ENCODE measurements at places on chromosomes 1 and 21.
A peak's percentile ranks its signal among the peaks of the same experiment; 100 is the strongest.

GRCh38 chr1:14769486-14770274 is 171.2 kb downstream of the KAZN start:
- DNase-seq, result no peak

- no peak for DNase-seq
These were observed at the start of gene C1QA for GRCh38 chr1:22636353-22636752. Gene C1QA (plus strand): TSS chr1:22636628. CDS start chr1:22637617, 989 bp downstream.

- DNase-seq, result no peak
These were observed 329.7 kb upstream of the SNX7 start for GRCh38 chr1:98331718-98332311.

- no peak for DNase-seq
These were observed 50.0 kb downstream of the YARS1 start for GRCh38 chr1:32767156-32767555.

DNA sequence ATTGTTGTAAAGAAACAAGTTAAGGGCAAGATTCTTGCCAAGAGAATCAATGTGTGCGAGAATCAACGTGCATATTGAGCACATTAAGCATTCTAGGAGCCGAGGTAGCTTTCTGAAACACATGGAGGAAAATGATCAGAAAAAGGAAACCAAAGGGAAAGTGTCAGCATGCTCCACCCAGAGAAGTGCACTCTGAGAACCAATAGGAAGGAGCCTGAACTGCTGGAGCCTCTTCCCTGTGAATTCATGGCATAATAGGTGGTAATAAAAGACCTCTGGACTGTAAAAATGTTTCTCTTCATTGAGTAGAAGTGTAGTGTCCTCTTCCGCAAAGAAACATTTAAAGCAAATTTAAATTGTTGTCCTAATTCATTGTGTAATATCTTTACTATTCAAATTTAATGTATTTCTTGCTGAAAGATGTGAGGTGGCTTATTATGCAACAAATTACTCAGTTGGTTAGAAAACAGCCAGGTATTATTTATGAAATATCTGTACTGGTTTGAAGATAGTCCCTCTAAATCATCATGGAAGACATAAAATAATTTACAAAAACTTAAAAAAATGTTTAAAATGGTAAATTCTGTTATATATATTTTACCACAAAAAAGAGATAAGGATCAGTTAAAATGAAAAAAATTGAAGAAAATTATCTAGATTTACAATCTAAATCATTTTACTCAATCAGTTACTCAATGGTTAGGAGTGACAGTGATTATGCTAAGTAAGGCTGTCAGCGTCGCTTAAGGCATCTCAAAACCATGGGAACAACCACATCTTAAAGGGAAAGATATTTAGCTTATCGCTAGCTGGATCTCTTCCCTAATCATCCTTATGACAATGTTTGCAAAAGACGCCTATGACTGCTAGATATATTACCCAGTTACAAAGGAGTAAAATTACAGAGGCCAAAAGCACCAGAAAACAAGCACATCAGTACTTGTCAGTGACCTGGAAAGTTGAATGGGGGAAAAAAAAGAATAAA is 31.3 kb downstream of the NVL start:
- DNase-seq, result no peak

GRCh38 chr1:206101351-206102045 is 15.7 kb downstream of the AVPR1B start:
- DNase-seq, result no peak

DNA sequence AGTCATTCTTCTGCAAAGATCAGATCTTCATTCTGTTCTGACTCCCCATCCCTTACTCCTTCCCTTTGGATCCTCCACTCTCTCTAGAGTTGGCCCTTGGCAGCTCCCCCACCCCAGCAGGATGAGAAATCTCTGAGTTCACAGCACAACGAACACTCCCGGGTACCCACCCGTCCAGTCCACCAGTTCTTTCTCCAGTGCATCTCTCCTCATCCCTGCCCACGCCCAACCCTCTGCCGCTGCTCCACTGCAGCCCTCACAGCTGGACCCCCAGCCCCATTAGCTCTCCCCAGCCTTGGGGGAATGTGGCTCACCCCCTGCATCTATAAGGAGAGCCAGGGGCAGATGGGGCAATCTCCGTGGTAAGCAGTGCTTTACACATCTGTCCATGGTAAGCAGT is 125.7 kb downstream of the MATN1 start:
- no peak for DNase-seq

- DNase-seq, result no peak
These were observed 19.3 kb upstream of the TRABD2B start for GRCh38 chr1:48016515-48016914.

DNA sequence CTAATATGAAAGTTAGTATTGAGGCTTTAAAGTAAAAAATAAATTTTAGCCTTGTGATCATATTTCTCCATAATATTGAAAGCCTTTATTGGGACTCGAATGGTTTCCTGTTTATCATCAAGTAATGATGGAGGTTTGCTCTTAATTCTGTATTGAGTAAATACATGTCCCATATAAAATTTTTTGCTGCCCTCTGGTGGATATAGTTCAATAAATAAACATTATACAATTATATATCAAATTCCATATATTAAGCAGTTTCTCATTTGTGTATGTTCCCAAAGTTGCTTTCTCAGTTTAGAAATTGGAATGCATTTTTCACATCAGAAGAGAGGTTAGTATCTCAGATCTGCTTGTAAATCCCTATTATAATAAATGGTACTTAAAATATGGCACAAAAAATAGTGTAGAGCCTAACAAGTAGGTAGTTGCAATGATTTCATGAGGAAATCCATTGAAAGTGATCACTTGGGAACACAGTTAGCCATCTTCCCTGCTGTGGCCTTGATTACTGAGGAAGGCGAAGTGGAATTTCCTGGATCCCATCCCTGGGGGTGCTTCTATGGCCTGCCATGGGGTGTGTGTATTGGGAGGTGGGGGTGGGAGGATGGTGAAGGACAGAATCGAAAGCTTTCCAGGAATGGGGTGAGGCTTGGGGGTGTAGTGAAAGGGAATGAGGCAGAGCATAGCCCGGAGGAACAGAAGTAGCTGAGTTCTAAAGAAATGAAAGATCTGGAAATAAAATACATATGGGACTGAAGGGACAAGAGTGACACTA is 84.1 kb upstream of the C21orf91 start:
- peak; percentile 14 for DNase-seq

- DNase-seq, result no peak
These were observed 1907.9 kb downstream of the MRPL39 start for GRCh38 chr21:23699402-23699801.

GRCh38 chr1:235954306-235955283 is 87.9 kb upstream of the LYST start:
- no peak for DNase-seq

DNA sequence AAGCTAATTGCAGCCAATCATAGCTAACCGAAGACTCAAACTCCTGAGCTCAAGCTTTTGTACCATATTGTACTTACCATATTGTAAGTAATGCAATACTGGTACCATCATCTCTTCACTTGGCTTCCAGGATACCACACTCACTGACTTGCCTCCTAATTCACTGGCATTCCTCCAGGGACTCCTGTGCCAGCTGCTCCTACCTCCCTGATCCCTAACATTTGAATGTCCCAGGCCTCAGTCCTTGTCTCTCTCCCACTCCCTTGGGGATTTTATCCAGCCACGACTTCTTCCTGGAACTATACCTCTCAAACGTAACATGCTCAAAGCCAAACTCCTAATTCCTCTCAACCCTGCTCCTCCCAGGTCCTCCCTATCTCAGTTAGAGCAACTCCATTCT is 33.8 kb downstream of the USP48 start:
- no peak for DNase-seq

- no peak for DNase-seq
These were observed 79.5 kb downstream of the ACTL8 start for GRCh38 chr1:17834561-17835100.

GRCh38 chr1:60904099-60904851 is 178.1 kb upstream of the NFIA start:
- peak; percentile 2 for DNase-seq

- DNase-seq, result no peak
These were observed 14.1 kb downstream of the AZIN2 start for GRCh38 chr1:33094971-33095604.

- no peak for DNase-seq
These were observed 212.1 kb downstream of the PBX1 start for GRCh38 chr1:164771041-164771618.

- no peak for DNase-seq
These were observed 103.0 kb downstream of the SSBP3 start for GRCh38 chr1:54302951-54303843.

- no peak for DNase-seq
These were observed 23.2 kb downstream of the MYBPH start for GRCh38 chr1:203152158-203153034.

- DNase-seq, result no peak
These were observed 96.2 kb downstream of the RNF220 start for GRCh38 chr1:44501047-44501890.

DNA sequence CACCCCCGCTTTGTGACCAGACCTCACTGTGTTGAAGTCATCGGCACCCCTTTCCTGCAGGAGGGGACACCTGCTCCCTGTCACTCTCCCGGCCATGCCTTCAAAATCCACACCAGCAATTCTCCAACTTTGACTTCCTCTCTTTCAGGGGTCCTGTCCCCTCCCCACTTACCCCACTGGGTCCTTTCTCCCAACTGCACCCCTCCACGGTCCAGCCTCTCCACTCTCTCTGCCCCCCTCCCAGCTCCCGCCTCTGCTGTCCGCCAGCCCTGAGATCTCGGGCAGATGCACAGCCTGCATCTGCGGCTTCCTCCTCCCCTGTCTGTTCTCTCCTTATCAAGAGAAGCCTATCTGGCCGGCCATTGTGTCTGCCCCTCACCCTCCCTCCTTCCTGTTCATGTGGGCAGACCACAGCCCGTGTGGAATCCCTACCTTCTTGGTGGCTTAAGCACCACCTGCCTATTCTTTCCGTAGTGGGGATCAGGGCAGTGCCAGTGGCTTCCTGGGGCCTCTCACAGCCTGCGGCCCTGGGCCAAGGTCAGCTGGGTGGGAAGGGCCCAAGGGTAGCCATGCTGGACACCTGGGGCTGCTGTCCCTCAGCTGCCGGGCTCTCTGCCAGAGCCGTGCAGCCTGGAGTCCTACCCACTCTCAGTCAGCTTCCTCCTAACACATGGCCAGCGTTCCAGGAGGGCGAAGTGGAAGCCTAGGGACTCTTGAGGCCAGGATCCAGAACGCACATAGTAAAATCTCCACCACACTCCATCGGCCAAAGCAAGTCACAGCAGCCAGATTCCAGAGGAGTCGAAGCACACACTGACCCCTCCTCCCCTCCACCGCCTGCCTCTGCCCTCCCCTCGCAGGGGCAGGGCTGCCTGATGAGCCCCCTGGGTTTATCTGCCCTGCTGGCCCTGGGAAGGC is 5.1 kb upstream of the HES4 start:
- DNase-seq, result no peak

DNA sequence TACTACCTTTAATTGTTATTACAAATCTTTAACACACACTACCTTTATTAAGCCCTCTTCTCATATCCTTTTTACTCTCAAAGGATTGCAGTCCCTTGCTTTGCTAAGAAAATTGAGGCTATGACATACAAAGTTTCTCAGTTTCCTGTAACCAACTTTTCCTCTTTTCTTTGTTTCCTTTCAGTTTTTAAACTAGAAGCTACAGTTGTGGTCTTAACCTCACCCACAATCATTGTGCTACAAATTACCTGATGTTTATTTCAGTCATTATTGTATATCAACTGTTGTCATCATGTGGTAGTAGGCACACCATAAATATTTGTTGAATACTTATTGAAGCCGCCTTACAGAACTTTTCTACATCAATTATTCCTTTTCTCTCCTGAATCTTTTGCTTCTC is 51.8 kb downstream of the SLAMF6 start:
- no peak for DNase-seq

- DNase-seq, result no peak
These were observed 79.6 kb downstream of the PDE4B start for GRCh38 chr1:65872301-65872700.

DNA sequence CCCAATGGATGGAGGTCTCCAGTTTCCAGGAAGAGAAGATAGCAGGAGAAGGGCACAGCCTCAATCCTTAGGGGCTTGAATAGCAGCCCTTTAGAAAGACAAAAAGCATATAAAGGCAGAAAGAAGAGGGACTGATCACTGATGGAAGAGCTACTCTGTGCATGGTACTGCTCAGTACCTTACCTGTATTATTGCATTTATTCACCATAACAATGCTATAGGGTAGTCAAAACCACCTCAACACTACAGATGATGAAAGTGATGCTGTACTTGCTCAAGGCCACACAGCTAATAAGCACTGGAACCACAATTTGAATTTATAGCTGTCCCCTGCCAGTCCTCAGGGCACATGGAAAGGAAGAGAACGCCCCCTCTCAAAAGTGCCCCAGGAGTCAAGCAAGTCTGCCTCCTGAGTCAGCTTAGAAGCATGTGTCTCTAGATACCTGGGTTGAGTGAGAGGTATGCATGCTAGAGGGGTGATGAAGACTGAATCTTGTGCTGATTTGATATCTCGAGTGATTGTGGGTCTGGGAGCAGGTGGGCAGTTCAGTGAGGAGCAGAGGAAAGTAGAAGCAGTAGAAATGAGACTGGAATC is 13.6 kb downstream of the DDAH1 start:
- no peak for DNase-seq

GRCh38 chr1:213375002-213375401 is 324.0 kb downstream of the RPS6KC1 start:
- no peak for DNase-seq

GRCh38 chr21:41302976-41303375 is 13.6 kb upstream of the FAM3B start:
- DNase-seq, result no peak

DNA sequence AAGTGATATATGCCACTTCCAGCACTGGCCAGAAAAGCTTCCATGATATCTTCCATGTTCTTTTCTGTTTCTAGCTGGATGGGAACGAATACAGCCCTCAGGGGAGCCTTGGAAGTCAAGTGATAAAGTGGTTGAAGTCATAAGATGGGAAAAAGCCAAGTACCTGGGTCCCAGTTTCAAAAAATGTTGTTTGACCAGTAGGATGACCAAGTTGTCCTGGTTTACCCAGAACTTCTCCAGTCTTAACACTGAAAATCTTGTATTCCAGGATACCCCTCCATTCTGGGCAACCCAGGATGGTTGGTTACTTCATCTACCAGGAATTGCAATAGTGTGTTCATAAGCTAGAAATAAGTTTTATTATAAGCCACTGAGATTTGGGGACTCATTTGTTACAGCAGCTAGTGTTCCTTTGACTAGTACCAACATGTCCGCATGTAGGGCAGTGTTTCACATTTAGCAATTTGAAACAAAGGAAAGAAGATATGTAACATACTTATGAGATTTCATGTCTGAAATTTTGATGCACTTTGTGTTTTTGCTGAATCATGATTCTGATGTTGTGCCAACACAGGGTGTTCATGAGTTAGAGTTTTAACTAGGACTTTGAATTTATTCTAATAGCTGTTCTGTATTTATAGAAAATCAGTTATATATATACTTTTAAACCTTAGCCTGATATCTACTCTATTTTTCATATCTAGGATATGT is 139.9 kb downstream of the TPR start:
- no peak for DNase-seq

Data from hematopoietic multipotent progenitor cell (in vitro differentiated cells).